Tibial nerve (tissue), 4 donors: ENCODE measurements at places on chromosomes 7 and 10.
A peak's percentile ranks its signal among the peaks of the same experiment; 100 is the strongest.

DNA sequence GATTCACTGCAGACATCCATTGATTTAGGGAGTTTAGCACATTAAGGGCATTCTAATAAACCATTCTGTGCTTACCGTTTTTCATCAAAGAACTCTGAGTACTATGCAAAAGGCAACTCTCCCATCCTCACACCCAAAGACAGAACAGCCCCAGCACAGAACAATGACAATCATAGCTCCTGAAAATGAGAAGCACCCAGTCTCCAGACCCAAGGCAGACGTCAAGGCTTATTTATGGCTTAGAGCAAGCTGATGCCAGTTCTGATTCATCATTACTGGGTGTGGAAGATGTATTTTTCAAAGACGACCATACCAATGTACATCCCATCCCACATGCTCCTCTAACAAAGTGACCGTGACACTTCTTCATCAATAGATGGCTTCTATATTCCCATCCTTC, 67.6 kb downstream of the OSBPL3 start:
- DNase-seq: no peak

DNA sequence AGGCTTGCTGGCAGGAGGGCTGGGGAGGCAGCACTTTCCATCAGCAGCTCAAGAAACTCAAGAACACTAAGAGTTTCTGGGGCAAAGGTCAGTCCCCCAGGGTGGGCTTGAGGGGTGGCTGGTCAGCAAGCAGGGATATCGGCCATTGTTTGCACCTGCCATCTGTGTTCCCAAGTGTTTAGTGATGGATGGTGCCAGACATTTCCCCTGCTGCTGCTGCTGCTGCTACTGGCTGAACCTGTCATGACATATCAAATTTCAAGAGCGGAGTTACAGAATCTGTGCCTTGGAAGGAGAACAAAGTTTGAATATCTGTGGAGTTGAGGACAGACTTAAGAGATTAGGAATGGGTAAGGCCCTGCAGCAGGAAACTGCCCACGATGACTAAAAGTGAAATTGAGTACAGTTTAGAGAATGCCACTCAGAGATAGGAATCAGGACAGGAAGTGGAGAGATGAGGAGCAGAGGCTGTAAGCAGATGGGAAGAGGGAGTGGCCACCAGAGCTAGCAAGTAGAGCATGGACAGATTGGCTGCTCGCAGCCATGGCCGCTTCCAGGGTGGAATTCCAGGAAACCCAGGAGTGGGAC, 39.2 kb upstream of the PPP1R3C start:
- DNase-seq: no peak

- DNase-seq: no peak
Observed at GRCh38 chr7:1946773-1947450, 276.8 kb downstream of the ELFN1 start.

DNA sequence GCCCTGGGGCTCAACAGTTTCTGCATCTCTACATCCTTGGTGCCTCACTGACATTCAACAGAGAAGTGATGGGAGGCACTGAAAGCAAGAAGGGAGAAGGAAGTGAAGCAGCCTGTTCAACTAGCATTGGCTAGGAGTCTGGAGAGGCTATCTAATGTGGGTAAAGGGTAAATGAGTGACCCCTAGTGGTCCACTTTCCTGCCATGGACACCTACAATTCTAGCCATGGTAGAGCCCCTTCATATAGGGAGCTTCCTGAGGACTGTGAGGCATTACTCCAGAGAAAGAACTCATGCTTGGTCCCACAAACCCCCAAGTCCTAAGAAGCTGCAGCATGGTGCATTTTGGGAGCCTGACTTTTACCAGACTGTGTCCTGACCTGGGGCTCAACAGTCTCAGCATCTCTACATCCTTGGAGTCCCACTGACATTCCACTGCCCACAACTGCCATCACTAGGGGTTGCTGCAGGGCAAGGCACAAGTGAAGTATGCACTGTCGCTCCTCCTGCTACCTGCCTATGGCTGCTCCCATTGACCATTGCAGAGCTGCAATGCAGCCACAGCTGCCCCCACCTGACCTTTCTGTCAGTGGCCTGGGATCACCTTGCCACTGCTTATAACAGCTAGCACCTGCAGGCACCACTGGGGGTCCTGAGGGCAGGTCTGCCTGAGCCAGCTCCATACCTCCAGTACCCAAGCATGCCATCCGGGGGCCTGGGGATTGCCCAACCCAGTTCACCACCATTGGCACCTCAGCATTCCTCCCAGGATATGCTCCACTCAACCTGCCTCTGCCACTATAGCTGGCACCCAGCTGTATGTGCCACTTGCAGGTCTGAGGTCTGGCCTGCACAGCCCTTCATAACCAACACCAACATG, 44.1 kb upstream of the CDK6 start:
- peak; percentile 32 for DNase-seq

GRCh38 chr10:111298031-111298430, 221.2 kb downstream of the ADRA2A start:
- no peak for DNase-seq

- no peak for DNase-seq
Observed at GRCh38 chr10:110492069-110492822, 5.5 kb upstream of the DUSP5 start.

DNA sequence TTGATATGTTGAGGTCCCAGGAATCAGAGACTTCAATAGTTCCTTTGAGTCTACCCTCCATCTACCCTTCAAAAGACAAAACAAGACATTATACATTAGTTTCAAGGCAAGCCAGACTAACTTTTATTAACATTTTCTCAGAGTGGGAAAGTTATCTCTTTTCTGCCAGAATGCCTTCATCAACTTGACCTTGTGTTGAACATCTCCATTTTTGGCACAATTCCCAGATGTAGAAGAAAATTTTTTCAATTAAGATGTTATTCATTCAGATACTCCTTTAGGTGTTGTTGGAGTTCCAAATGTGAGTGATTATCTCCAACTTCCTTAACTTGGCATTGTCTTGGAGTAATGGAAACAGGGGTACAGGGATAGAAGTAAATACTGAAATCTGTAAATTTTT, 59.1 kb downstream of the NRF1 start:
- DNase-seq: no peak

GRCh38 chr10:113480851-113481502, 71.9 kb upstream of the HABP2 start:
- no peak for DNase-seq

GRCh38 chr10:92809840-92810239, 38.5 kb upstream of the EXOC6 start:
- DNase-seq: no peak

DNA sequence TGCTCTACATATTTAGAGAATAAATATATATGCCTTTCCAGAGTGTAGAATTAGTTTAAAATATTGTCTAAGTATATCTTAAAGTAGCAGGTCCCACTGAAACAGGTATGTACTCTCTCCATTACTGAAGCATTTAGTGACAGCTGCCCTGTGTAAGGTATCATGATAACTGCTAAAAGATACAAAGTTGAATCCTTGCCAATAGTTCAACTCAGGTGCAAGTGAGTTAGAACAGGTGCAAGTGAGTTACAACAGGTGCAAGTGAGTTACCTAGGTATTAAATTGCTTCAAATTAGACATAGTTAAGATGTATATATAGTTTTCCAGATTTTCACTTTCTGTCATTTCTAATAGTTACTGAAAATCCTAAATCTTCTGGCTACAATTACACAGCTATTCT, 119.1 kb downstream of the CNOT4 start:
- no peak for DNase-seq

DNA sequence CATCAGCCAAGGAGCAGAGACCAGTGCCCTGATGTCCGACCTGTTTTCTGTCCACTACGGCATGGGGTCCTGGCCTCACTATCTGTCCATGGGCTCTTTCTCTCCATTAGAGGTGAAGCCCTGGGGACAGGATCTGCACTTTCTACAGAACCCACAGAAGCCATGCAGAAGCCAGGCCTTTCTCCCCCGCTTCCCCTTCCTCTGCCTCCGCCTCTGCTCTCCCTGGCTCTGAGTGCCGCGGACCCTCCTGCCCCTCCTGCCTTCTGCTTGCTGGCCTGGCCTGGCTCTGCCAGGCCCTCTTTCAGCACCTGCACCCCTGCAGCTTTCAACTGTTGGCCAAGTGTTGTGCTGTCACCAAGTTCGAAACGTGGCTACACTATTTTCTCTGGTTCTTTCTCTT, 439.8 kb upstream of the ZMIZ1 start:
- no peak for DNase-seq

GRCh38 chr10:52353960-52354394, 39.9 kb downstream of the DKK1 start:
- DNase-seq: no peak

DNA sequence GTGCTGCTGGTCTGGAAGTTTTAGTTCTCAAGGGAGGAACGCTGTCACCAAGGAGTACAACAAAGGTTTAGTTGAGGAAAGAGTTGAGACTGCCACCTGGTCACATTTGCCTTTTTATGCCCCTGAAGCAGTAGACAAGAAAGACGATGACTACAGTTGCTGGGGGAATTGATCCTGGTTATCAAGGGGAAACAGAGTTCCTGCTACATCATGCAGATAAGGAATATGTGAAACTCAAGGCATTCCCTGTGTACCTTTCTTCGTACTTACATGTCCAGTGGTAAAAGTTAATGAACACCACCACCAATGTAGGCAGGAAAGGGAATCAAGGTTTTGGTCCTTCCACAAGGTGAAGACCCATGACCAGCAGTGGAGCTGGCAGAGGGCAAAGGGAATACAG, 31.8 kb downstream of the SLC35B4 start:
- no peak for DNase-seq

DNA sequence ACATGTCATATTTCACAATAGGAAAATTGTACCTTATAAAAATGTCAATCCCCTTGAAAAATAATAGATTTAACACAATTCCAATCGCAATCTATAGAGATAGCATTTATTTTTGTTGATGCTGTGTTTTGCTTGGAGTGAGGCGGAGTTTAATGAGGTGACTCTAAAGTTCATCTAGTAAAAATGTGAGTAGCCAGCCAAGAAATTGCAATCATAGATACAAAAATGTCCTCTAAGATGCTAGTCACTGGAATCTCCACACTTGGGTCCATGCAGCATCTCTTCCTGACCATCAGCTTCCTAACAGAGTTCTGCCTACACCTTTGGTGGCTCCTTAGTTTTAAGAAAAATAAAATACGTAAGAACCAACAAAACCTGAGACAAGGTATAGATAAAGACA, 44.9 kb downstream of the GLI3 start:
- DNase-seq: no peak

- DNase-seq: no peak
Observed at GRCh38 chr10:60930237-60930636, 13.7 kb downstream of the RHOBTB1 start.

GRCh38 chr7:29564496-29565223, 1.0 kb downstream of the PRR15 start:
- DNase-seq: no peak

- DNase-seq: no peak
Observed at GRCh38 chr7:88105231-88105630, 114.6 kb downstream of the SRI start.

DNA sequence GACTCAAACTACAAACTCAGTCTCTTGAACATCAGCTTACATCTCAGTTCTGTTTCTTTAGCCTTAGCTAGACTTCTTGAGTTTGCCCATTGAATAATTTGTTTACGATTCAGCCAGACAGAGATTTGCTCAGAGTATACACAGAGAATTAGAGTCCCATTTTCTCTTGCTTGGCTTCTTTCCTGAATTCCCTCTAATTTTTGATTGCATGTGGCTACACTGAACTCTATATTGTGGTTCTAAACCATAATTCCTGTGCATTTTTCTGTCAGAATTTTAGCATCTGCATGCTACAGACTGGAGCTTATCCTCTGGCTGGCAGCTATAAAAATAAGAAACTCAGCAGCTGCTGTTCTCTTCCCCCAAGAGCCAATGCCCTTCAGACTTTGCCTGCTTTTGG, 354.9 kb downstream of the MDFIC start:
- no peak for DNase-seq

- no peak for DNase-seq
Observed at GRCh38 chr10:132841615-132841975, 55.6 kb upstream of the NKX6-2 start.

GRCh38 chr10:128689667-128690066, 563.4 kb upstream of the MKI67 start:
- no peak for DNase-seq

DNA sequence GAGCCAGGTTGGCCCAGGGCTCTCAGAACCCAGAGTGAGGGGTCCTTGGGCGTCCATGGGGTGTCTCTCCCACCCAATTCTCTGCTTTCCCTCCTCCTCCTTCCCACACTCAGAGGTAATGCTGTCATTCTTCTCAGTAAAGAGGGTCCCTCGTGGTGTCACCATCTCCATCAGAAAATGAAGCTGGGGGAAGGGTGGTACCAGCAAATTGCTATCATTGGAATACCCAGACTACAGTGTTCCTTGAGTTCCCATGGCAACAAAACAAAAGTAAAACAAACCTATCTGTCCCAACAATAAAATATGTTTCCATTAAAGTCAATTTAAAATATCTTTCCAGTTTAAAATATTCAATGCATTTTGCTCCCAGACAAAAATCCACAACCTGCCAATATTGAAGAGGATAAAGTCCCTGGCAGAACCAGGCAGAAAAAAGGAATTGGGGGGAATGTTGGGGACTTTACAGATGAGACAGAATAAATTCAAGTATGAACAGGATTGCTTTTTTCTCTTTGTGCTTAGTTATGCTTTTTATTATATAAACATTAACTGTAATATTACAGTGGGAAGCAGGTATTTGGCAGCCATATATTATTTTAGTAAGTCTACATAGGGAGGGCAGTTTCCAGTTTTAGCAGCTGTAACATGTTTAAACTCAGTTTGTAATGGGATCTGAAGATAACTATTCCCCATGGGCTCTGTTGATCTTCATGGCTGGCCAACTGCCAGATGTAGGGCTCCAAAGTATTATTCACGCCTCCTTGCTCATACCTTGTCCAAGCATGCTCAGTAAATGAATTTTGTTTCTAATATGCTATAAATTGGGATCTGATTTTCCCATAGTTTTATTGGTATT, 182.1 kb downstream of the ARID5B start:
- DNase-seq: no peak

DNA sequence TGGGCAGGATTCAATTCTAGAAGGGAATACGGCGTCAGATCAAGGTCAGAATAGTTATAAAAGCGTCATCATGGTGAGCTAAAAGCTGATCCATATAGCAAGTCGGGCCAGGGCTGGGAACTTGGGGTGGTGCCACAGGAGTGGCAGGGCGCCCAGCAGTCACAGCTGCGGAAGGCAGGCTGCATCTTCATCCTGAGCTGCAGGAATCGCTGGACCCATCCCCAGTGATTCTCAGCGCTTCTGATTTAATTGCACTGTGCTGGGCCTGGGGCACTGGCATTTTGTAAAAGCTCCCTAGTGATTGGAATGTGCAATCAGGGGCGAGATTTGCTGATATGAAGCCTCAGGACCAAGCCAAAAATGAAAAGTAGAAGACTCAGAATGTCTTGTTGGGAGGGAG, 135.3 kb downstream of the CTTNBP2 start:
- no peak for DNase-seq

DNA sequence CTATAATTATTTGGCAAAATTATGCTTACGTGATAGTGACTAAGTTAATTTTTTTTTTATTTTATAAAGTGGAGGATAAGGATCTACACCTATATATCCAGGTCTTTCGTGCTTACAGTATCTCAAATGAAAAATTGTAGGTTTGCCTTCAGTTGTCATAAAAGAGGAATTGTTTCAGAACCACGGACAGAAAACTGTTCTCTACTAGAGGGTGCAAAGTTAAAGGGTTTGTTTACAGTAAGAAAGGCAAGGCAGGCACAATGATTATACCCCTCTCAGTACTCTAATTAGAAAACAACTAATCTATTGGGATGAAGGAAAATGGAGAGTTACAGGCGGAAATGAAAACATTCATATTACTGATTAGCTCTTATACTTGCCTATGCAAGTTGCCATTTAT, 1.5 kb downstream of the PCLO start:
- no peak for DNase-seq
